Kidney epithelial cell (primary cell): ENCODE measurements at places on chromosomes 7 and 10. TPM values are rescaled to one million over a fixed set of nuclear protein-coding genes. Genes with fewer than 3 reads are reported as not detected.

The ANKRD1 gene
- total RNA-seq, result 146 and 171 TPM in 2 replicates

The HHEX gene
- total RNA-seq, result 1.6 and 1.8 TPM in 2 replicates

The TMEM176A gene
- total RNA-seq, result 13.3 and 18.9 TPM in 2 replicates

The EVX1 gene
- not detected in 2 replicates for total RNA-seq

The NUTM2E gene
- total RNA-seq, result 1.3 TPM in 1 of 2 replicates, not detected in the other

DNA sequence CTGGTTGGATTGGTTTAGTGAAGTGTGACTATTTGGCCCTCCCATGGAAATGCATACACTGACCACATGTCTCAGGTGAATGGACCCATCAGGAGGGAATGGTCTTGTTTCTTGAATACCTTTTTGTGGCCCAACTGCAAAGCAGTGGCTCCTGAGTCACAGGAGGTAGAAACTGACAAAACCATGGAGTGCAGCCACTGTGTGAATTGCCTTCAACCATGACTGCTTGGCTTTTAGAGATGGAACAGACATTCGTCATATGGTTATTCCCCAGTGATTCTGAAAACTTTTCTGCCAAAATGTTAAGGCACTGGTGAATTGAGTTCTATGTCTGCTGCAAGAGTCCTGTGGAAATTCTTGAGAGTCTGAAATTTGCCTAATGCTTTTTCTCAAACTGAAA lies 64.7 kb downstream of the CDK14 start:
- DNase-seq, result no peak

- no peak for DNase-seq
Measured at GRCh38 chr10:77756319-77757232, 119.0 kb upstream of the KCNMA1 start.

- no peak for DNase-seq
Measured at GRCh38 chr7:150974468-150975391, 3.4 kb downstream of the KCNH2 start.
